Mucosa of gallbladder (tissue), 1 donor: ENCODE measurements at places on chromosomes 1 and 21.

GRCh38 chr21:39444421-39445180 is 977 bp downstream of the LCA5L start:
- no peak for DNase-seq

DNA sequence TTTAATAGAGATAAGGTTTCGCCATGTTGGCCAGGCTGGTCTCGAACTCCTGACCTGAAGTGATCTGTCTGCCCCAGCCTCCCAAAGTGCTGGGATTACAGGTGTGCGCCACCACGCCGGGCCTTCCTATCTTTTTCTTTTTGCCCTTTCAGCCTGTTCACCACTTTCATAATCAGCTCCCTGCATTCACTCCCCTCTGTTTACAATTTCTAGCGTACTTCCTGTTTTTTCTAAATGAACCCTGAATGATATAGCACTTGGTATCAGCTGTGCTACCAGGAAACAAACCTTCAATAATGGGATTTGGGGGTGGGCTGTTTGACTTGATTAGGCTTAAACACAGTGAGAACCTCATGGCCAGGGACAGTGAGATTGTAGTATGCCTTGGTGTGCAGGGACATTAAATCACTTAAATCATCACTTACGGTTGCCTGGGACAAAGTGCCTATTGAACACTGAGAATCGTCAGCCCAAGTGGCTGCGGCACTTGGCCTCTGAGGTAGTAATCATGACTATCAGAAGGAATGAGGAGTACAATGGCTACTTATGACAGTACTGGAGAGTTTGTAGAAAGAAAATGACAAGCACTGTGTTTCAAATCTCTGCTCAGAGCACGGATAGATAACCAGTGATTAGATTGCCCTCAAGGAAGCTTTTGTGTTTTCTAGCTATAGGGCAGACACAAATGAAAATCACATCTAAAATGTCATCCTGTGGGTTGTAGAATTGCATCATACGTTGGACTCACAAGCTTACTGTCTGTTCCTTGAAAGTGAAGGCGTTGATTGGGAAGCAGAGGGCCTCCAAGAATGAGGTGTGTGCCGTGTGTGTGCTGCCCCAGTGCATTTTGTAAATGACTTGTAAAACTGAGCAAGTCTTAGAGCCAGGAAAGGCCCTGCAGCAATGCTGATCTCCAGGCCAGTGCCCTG is 661.8 kb downstream of the MATN1 start:
- DNase-seq = no peak

DNA sequence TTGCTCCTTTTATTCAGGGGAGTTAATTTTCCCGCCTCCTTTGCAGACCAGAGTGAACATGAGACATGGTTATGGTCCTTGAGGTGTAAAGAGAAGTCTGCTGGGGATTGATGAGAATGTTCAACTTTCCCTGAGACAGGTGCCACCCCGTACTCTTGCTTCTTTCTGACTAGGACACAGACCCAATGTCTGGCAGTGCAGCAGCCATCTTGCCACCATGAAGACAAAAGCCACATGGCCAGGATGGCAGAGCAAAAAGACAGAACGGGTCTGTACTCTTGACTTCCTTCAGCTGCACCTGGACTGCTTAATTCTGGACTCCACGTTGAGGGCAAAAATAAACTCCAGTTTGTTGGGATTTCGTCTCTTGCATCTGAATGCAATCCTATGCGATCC is 54.1 kb downstream of the KLHDC7A start:
- DNase-seq = no peak

GRCh38 chr1:10399444-10399941 is 629 bp downstream of the PGD start:
- no peak for DNase-seq

DNA sequence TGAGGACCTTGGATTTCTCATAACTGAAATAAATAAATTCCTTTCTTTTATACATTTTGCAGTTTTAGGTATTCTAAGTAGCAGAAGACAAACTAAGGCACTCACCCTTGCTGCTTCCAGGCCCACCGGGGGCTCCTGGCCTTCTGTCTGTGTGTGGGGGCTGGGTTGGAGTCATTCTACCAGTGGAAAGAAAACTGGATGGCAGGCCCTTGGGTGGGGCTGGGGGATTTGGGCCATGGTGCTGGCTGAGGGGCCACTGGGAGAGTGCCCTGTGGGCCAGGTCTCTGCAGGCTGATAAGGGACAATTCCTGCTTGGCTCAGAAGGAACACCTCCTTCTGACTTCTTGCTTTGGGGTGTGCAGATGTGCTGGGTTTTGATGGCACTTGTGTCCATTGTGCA is 54.0 kb upstream of the CSF3R start:
- no peak for DNase-seq

- DNase-seq = no peak
Observed at GRCh38 chr1:111249960-111250359, 22.4 kb downstream of the CHI3L2 start.

DNA sequence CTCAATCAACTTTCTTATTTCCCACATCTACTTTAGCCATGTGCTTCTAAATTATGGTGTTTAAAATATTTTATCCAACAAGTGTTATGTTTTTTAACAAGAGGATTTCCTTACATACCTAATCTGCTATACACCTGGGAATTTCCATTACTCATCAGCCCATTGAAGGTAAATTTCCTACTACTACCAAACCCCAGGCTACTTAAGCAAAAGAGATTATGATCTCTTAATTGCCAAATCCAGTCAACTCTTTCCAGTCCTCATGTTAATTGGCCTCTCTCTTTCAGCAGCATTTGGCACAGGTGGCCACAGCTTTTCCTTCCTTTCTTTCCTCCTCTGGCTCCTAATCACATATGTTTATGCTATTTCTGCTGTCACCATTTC is 5.1 kb upstream of the C1orf162 start:
- DNase-seq = no peak

GRCh38 chr1:45669379-45669778 is 17.0 kb downstream of the GPBP1L1 start:
- DNase-seq = no peak

DNA sequence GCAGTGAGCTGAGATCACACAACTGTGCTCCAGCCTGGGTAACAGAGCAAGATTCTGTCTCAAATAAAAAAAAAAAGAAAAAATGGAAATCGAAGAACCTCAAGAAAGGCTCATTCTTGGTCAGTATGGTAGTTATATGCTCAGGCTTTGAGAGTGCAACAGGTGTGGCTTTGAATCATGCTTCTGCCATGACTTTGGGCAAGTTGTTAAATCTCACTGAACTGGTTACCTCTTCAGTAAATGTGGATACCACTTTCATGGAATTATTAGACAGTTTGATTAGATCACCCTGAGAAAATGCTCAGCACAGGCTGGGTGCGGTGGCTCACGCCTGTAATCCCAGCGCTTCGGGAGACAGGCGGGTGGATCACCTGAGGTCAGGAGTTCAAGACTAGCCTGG is 12.8 kb downstream of the TRNAU1AP start:
- DNase-seq = no peak
